Non-pigmented ciliary epithelial cell (primary cell): ENCODE measurements at places on chromosomes 13 and 19.
A peak's percentile ranks its signal among the peaks of the same experiment; 100 is the strongest.

DNA sequence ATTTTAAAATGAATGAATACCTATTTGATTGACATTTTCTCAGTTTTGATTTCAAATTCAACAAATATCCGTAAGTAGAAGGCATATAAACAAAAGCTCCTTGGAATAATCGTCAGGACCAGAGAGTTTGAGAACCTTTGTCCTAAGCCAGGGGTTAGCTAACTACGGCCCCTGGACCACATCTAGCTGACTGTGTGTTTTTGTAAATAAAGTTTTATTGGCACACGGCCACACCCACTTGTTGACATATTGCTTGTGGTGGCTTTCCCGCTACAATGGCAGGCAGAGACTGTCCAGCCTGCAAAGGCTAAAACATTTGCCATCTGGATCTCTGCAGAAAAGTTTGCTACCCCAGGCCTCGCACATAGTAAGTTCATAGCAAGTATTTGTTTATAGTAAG, 83.4 kb downstream of the GNG7 start:
- DNase-seq, result no peak

- DNase-seq, result no peak
These were observed 752.3 kb downstream of the PCDH9 start for GRCh38 chr13:66477816-66478215.

- no peak for DNase-seq
These were observed 17.9 kb downstream of the RCBTB1 start for GRCh38 chr13:49567491-49567890.

GRCh38 chr19:28405346-28405742, 807.6 kb downstream of the UQCRFS1 start:
- DNase-seq, result no peak

GRCh38 chr13:77429320-77430142, 102.6 kb upstream of the MYCBP2 start:
- DNase-seq, result no peak

GRCh38 chr13:28582892-28583240, 76.1 kb upstream of the POMP start:
- no peak for DNase-seq

- DNase-seq, result no peak
These were observed 358.6 kb downstream of the TDRD3 start for GRCh38 chr13:60755380-60756163.

DNA sequence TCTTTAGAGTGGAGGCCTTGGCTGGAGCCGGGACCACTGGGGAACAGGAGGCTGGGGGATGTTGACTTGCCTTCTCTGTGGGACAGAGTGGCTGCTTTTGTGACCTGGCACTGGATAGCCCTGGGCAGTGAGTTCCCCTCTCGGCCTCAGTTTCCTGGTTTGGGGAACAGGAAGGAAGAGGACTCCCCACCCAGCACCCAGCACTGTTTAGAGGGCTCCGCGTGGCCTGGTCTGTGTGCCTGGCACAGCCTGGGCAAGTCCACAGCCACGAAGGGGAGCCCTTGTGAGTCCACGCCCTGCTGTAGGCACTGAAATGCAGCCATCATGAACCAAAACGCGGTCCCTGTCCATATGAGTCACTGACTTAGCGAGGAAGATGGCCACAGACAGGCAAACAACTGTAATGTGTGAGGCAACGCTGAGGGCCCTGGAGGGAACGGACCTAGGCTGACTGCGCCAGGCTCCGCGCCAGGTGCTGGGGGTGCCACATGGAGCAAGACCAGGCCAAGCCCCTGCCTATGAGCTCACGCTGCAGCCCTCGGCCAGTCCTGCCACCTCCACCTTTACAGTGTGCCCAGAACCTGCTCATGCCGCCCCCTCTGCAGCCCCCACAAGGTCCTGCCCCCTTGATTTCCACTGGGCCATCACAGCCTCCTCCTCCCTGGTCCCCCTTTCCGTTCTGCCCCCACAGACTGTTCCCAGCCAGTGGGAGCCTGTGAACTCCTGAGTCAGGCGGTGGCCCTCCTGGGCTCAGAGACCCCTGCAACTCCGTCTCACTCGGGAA, 35.5 kb downstream of the PAK4 start:
- no peak for DNase-seq

- no peak for DNase-seq
These were observed 264.0 kb downstream of the TBC1D4 start for GRCh38 chr13:75217949-75218348.

DNA sequence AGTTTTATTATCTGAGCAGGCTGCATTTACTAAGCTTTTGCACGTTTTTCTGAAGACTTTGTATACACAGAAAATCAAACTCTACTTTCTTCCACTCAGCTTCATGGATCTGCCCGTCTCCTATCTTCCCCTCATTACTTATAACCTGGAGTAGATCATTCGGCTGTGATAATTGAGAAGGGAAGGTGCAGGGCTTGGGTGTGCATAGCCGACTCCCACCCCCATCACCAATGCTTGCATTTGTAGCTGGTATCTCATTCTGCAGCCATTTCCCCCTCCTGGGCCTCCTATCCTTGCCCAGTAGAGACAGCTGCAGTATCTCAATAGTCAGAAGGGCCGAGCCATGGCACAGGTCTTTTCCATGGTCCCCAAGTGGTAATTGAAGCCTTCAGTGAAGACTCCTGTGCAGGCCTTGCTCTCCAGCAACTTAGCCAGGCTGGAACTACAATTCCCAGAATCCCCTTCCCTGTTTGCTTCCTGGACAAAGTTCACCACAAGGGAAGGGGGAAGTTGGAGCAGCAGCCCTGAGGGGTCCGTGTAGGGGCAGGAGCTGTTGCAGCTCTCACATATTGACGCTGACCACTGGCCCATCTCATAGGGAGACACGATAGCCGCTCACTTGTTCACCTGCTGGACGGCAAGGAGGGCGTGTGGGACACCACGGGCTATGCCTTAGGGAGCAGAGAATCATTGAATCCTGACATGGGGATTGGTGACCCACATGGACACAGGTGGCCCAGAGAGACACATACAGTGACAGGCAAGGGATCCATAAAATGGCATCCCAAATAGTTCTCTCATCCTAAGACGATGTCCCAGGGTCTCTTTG, 2.1 kb upstream of the SIGLEC8 start:
- DNase-seq, result no peak

- DNase-seq, result no peak
These were observed 79.9 kb downstream of the RNASEH2B start for GRCh38 chr13:50989476-50989875.

DNA sequence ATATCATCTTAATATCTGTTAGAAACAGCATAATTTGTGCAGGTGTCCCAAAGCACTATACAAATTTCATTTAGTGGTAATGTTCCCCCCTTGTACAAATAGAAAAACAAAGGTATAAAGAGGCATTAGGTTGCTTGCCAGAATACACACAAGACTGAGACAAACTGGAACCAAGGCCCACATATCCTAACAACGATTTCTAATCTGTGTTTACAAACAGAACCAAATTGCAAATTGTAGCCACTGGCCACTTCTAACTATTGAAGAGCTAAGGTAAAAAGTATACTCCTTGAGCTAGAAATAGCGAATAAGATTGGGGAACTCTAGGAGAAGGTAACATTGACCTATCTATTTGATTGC, 526.1 kb downstream of the KLF12 start:
- no peak for DNase-seq

GRCh38 chr13:105410602-105411001, 1124.9 kb downstream of the EFNB2 start:
- no peak for DNase-seq

DNA sequence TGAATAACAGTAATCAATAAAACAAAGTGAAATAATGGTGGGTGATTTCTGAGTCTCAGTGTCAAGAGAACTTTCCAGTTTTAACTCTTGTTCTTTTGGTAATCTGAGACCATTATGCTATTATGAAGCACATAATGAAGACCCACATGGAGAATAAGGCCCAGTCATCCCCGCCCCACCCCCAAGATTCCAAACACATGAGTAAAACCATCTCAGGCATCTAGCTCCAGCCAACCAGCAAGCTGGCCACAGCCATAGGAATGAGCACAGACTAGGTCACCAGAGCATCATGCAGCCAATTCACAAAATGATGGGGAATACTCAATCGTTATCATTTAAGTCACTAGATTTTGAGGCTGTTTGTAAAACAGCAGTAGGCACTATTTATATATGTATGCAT, 1769.0 kb upstream of the PCDH20 start:
- peak; percentile 58 for DNase-seq

GRCh38 chr19:17346109-17346671, 8.8 kb downstream of the GTPBP3 start:
- no peak for DNase-seq

GRCh38 chr19:33298146-33298911, 4.0 kb downstream of the CEBPA start:
- no peak for DNase-seq

- DNase-seq, result no peak
These were observed 178.0 kb upstream of the MIR17HG start for GRCh38 chr13:91169321-91170050.

- DNase-seq, result no peak
These were observed 18.1 kb downstream of the DNAJC15 start for GRCh38 chr13:43041369-43041921.

DNA sequence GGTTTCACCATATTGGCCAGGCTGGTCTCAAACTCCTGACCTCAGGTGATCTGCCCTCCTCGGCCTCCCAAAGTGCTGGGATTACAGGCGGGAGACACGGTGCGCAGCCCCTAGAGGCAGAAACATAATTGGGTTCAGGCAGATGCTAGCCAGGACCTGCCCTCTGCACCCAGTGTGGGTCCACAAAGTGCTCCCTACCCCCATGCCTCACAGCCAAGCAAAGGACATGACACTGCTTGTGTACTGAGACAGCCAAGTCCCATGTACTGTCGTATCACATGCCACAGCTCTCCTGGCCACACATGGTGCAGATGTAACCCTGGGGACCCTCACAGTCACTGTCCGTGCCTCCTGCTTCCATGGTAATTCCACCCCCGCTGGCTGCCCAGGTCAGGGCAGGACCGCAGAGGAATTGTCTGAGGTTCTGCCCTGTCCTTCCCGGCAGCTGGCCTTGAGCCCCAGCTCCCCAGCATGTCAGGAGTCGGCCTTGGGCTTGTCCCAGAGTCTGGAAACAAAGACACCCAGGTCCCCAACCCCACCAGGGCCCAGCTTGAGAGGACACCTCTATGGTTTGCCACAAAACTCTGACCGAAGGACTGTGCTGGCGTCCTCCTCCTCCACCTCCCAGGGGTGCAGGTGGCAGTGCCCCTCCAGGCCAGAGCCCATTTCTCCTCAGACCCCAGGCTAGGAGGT, 7.6 kb downstream of the PRR36 start:
- no peak for DNase-seq

GRCh38 chr13:44318161-44318560, 55.5 kb upstream of the SERP2 start:
- no peak for DNase-seq

DNA sequence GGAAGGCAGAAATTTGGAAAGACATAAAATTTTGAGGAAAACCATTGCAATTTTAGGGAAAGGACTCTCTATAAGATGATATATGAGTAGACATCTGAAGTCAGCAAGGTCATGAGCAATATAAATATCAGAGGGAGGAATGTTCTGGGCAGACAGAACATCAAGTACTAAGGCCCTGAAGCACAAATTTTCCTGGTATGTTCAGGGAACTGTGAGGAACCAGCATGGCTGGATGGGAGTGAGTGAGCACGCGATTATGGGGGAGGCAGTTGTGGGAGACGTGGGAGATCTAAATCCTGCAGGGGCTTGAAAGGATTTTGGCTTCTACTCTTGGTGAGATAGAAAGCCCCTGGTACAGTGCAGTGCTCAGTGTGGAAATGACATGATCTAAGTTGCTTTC, 112.0 kb downstream of the TBC1D4 start:
- no peak for DNase-seq

DNA sequence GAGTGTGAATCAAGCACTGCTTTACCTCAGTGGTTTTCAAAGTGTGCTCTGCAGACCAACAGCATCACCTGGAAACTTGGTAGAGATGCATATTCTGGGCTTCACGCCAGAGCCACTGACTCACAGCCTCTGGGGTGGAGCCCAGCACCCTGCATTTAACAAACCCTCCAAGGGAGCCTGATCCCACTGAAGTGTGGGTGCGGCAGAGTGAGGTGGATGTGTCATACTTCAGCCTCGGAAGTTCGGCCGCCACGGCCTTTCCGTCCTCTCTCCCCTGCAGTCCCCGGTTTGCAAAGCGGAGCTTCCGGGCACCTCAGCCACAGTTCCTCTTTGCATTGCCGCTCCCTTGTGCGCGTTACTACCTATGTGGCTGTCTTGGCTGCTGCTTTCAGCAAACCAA, 33.3 kb upstream of the MICU2 start:
- peak; percentile 27 for DNase-seq

- DNase-seq, result no peak
These were observed 875.4 kb upstream of the SLC10A2 start for GRCh38 chr13:103941506-103942140.

GRCh38 chr19:4764393-4764660, 27.2 kb upstream of the FEM1A start:
- DNase-seq, result no peak

DNA sequence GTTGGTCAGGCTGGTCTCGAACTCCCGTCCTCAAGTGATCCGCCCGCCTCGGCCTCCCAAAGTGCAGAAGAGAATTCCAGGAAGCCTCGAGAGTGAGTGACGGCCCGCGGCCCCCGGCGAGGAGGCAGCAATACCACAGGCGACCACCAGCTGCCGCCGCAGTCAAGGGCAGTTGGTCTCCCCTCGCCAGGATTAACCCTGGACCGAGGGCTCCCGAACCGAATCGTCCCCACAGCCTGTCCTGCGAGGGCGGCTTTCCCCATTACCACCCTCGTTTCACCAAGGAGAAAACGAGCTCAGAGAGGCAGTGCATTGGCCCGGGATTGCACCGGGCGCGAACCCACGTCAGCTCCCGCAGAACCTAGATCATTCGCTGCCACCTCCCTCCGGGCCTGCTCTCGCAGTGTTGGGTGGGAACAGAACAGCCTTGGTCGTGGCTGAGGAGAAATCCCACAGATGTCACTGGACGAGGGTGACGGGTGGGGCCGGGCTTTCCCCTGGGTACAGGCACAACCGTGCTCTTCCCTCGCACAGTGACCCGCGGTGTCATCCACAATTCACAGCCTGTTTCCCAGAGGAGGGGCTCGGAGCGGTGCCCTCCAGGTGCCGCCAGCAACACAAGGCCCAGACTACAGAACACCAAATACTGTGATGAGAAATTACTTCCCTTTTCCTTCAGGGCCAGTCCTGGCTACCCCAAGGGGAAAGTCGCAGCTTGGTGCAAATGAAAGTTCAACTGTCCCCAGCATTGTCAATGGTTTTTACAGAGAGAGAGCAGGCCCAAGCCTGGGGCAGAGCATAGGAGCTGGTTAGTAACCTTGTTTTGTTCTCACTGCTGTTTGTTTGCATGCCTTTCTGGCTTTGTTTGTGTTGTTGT, 24.8 kb downstream of the C2CD4C start:
- no peak for DNase-seq

- no peak for DNase-seq
These were observed 3.8 kb downstream of the APC2 start for GRCh38 chr19:1453525-1454364.

GRCh38 chr19:34287662-34288140, 33.3 kb downstream of the GARRE1 start:
- no peak for DNase-seq

GRCh38 chr13:62357887-62358645, 942.4 kb upstream of the PCDH20 start:
- peak; percentile 9 for DNase-seq
